Activated T-cell treated with anti-CD3 and anti-CD28 coated beads for 1 hour (primary cell): ENCODE measurements at places on chromosomes 7 and 10.

GRCh38 chr10:62745581-62745980 is 58.9 kb upstream of the ADO start:
- no peak for DNase-seq

DNA sequence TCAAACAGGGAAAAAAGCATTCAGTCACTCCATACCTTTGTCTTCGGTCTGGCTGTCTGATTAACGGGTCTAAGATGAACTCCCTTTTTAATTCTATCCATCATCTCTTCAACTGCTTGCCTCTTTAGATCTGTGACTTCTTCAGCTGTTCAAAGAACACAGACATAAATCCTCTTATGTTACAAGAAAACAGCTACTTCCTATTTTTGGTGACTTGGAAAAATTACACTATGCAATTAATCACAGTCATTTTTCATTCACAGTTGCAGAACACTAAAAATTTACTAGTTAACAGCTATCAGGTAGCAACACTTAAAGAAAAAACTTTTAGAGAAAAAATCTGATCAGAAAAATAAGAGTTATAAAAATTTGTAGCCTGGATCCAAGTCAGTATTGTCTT is 66.0 kb downstream of the ENO4 start:
- no peak for DNase-seq

- no peak for DNase-seq
These were observed 85.8 kb downstream of the SEMA3A start for GRCh38 chr7:84108787-84109186.

- DNase-seq = no peak
These were observed 158.3 kb downstream of the EGFR start for GRCh38 chr7:55177068-55177530.

GRCh38 chr10:31036209-31036608 is 4.5 kb upstream of the ZNF438 start:
- no peak for DNase-seq

DNA sequence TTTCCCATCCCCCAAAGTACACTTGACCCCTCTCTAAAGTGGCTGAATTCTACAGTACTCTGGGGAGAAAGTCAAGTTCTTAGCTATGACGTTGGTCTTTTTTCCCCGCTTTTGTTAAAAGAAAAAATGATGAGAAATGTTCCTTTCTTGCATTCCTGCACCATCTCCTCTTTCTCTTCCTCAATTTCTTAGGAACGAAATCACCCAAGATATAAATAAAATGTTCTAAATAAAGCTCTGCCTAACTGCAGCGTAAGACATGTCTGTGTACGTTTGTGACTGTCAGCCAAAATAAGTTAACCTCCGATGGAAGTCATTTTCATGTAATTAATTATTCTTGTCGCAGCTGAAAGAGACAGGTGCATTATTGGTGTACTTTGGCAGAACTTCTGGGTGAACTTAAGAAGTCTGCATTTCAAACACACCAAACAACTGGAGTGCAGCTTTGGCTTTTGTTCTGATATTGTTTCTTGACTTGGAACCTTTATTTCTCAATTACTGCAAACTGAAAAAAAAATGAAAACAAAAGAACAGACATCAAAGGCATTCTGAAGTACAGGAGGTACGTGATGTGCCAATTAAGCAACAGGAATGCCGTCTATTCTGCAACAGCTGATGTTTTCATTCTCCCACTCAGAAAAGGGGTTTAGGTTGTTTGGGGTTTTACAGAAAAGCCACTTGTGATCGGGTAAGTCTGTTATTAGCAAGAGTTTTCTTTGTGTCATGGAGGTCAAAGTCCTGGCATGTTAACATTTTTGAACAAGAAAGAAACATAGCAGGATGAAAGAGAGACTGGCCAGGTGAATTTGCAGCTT is 82.4 kb upstream of the SDK1 start:
- DNase-seq = no peak

- DNase-seq = no peak
These were observed 8.1 kb downstream of the ARHGAP12 start for GRCh38 chr10:31920538-31920937.

GRCh38 chr7:159120540-159120919 is 24.1 kb downstream of the VIPR2 start:
- no peak for DNase-seq

DNA sequence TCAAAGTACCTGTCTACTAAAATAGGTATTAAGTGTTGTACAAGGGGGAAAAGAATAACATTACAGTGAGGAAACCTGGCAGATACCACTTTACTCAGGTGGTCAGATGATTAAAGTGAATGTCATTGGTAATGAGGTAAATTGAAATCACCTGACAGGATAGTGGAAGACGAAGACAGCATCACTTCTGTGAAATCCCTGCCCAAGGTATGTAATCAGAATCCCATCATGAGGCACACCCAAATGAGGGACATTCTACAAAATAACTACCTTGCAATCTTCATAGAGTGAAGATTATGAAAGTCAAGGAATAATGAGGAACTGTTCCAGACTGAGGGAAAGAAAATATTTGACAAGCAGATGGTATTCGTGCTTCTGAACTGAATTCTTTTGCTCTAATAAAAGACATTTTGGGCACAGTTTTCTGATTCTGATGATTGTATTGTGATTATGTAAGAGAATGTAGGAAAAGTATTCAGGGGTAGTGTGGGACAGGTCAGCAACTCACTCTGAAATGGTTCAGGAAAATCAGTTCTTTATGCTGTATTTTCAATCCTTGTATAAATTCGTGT is 33.3 kb upstream of the ARMS2 start:
- no peak for DNase-seq

DNA sequence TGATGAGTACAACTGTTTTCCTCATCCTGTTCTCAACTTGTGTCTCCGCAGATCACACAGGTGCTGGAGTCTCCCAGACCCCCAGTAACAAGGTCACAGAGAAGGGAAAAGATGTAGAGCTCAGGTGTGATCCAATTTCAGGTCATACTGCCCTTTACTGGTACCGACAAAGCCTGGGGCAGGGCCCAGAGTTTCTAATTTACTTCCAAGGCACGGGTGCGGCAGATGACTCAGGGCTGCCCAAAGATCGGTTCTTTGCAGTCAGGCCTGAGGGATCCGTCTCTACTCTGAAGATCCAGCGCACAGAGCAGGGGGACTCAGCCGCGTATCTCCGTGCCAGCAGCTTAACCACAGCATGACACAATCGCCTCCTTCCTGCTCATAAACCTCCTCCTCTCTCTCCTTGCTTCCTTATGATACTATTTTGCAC is 126.7 kb upstream of the PRSS58 start:
- peak; percentile 6 for DNase-seq

DNA sequence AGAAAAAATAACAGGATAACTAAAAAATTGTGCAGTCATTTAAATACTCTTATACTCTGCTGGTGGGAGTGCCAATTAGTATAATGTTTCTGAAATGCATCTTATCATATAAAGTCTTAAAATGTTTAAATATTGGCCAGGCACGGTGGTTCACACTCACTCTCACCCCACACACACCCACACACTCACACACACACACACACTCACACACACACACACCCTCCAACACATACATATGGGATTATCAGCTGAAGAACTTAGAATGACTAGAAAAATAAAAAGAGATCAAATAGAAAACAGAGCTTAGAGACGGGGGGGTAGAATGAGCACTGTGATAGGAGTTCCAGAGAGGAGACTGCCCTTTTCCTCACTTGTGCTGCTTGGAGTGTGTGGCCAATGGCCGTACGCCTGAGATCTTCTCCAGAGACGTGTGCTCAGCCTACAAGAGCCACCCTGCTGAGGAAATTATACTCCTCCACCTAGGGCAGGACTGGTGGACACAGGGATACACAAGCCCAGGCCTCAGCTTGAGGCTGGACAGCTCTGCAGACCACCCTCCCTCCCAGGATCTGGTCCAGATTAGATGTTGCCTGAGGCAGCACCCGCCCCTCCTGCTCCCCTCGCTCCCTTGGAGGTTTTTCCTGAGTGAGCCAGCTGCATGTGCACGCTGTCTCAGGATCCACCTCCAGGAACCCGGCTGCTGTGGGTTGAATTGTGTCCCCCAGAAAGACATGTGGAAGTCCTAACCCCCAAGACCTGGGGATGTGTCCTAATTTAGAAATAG is 26.5 kb upstream of the PRKAG2 start:
- DNase-seq = no peak

GRCh38 chr10:61815496-61815895 is 86.0 kb upstream of the ARID5B start:
- DNase-seq = no peak

DNA sequence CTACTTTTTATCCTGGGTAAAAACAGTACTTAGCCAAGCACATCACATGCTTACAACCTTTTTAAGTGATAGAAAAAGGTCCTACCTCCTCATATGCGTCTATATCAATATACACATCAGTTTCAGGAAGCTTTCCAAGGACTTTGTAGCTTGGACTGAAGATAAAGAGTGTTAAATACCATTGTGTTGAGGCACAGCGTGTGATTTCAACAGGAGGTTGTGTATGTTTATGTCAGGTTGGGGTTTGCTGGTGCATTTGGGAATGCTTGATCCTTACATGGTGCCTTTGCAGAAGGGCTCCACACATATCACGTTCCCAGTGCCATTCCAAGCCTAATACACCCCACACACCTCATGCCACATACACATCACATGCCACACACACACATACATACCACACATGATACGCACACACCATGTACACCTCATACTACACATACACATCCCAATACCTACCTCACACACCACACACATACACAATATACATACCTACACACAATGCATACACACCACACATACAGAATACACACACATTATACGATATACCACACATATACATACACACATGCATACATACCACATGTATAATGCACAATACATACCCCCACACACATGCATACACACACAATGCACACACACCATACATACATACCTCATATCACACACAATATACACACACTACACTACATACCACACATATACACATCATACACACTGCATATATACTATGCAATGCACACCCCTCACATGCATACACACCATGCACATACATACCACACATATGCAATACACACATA is 33.1 kb downstream of the PSMC2 start:
- DNase-seq = no peak

DNA sequence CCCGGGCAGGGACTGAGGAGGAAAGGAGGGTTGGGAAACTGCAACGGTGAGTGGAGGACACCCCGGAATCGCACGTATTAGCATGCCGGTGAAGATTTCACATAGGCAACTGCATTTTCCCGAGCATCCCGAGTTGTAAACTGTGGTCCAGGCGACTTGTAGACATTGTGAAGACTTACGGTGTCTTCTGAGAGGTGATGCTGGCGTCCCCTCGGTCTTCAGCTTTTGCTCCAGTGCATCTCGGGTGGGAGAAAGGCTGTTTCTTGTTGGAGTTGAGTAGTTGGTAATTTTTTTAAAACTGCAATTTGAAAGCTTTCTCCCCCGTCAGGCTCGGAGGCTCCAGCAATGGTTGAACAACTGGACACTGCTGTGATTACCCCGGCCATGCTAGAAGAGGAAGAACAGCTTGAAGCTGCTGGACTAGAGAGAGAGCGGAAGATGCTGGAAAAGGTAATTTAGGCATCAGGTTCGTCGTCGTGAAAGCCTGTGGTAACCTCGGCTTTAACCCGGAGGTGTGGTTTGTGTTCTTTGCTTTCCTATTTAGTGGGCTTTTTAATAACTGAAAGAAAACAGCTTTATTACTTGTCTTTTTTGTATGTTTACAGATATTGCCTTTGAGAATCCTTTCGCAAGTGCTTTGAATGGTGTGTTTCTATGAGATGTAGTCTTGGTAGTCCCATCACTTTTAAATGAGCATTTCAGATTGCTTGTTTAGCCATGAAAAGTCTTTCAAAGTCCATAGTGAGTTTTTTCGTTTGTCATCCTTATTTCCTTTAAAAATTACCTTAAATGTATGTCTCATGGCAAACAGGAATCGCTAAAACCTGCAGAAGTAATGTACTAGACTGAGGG is 687 bp downstream of the HELLS start:
- no peak for DNase-seq

- DNase-seq = no peak
These were observed 55.5 kb upstream of the PTPN12 start for GRCh38 chr7:77481615-77482014.

DNA sequence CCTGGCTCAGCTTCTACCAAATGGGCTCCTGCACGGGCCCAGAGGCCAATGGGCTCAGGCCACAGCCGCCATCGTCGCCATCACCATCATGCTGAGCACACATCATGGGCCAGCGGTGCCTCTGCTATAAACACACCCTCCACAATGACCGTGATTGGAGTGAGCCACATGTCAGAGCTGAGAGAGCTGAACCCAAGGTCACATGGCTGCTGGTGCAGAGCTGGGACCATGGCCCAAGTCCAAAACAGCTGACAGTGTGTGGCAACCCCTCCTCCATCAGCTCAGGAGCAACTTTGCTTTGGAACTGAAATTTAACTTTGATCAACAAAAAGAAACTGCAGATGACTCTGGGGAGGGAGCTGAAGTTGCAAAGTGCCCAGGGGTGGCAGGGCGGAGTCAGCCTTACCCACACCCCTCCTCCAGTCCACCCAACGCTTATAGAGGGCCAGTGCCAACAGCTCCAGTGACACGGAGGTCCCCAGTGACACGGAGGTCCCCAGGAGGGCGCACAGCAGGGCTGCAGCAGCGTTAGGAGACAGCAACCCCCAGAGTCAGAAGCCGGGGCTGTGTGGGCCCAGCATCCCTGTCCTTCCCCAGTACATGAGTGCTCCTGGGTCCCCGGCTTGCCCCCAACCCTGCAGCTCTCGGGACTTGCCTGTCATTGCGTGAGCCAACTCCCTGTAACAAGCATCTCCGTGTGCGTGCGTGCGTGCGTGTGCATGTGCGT is 249.6 kb downstream of the ELFN1 start:
- no peak for DNase-seq

GRCh38 chr10:3195726-3196125 is 23.1 kb upstream of the PITRM1 start:
- DNase-seq = no peak

DNA sequence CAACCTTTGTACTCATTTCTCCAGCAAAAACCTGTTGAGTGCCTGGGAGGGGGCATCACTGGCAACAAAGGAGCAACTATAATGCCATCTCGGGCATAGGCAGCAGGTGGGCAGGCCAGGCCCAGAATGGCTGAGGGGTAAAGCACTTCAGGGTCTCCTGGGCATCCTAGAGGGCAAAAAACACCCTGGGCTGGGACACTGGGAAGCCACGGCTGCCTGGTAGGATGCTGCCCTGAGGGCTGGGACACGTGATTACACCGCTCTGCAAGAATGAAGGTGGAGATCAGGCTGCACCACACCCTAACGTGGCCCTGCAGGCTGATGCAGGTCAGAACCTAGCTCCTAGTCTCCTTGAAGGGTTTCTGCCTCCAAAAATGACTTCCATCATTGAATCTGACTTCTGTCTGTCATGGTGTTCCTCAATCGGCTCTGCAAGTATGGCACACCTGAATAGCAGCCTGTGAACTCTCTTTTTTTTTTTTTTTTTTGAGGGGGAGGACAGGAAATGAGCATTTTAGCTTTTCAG is 4.5 kb upstream of the TRAPPC14 start:
- DNase-seq = no peak
